ENCODE measurements at places on chromosomes 4 and X.

GRCh38 chr4:8593264-8594096 lies 915 bp downstream of the CPZ start:
- DNase-seq = no peak

DNA sequence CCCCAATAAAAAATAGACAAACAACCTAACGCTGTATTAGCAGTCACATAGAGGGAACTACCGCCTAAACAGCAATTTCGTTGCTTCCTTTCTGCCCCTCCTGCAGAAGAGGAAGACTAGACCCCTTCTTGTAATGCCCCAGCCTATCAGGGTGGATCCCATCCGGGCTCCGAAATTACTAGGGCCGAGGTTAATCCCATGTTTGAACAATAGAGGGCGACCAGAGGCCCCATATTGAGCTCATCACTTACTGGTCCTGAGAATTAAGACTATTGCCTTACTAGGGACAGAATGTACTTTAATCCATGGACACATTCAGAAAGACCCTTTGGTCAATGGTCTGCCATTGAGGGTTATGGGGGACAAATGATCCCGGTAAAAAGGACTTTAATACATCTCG lies 11.8 kb upstream of the ZNF630 start:
- DNase-seq = no peak

- DNase-seq = no peak
Measured at GRCh38 chr4:182189103-182189878, 53.9 kb upstream of the TENM3 start.

GRCh38 chr4:36224972-36225903 lies 19.1 kb downstream of the ARAP2 start:
- DNase-seq = no peak

GRCh38 chr4:95500361-95500760 lies 48.4 kb downstream of the UNC5C start:
- DNase-seq = no peak

GRCh38 chrX:19172741-19173140 lies 50.5 kb upstream of the ADGRG2 start:
- no peak for DNase-seq

DNA sequence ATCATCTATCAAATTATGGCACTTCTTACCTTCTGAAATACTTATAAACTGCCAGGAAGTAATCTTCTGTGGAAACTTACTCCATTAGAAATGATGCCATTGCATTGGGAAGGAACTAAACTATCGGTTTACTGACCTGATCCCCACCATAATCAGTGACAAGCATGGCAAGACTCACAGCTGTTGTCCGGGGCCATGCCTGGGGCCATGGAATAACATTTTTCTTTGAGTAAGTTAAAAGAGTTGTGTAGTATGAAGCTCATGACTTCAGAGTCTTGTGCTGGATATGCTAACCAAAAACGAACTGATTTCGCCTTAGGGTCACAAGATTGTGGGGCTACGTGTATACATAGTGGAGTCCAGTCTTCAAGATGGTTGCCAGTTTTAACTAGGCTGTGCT lies 15.4 kb downstream of the MTHFD2L start:
- DNase-seq = no peak

- no peak for DNase-seq
Measured at GRCh38 chrX:7318661-7319060, 170.7 kb upstream of the PUDP start.

- no peak for DNase-seq
Measured at GRCh38 chrX:1388651-1389050, 3.3 kb downstream of the SLC25A6 start.

- DNase-seq = no peak
Measured at GRCh38 chr4:151195801-151196200, 81.2 kb upstream of the PRSS48 start.

- no peak for DNase-seq
Measured at GRCh38 chrX:150201391-150201790, 161.7 kb upstream of the MAMLD1 start.

All from NCI-H187 (cell line).